ENCODE measurements at places on chromosomes 3 and 15. TPM values are rescaled to one million over a fixed set of nuclear protein-coding genes. Genes with fewer than 3 reads are reported as not detected.
A peak's percentile ranks its signal among the peaks of the same experiment; 100 is the strongest.

The ZNF592 gene
- 27.8 TPM for polyA plus RNA-seq

The ITPKA gene
- 0.68 TPM for polyA plus RNA-seq

The FSIP1 gene
- 2.9 TPM for polyA plus RNA-seq

The EPHA3 gene
- 6.4 TPM for polyA plus RNA-seq

The ARMC8 gene
- polyA plus RNA-seq, result 57.9 TPM

DNA sequence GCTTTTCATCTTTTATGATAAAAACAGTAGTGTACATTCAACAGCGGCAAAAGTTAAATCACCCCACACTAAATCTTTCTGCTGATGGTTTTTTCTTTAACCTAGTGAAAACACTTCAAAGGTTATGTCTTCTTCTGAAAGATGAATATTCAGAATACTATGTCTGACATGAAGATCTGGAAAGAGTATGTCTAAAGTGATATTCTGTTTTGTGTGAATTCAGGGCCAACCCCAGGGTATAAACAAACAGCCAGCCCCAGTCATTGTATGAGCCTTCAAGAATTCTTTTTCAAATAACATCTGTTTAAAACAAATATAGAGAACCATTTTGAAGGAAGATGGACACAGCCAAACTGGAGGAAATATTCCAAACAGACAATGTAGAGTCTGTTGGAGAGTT, 581.0 kb upstream of the NAALADL2 start:
- no peak for DNase-seq

- DNase-seq, result no peak
Observed at GRCh38 chr3:194537732-194538247, 51.0 kb upstream of the ATP13A3 start.

DNA sequence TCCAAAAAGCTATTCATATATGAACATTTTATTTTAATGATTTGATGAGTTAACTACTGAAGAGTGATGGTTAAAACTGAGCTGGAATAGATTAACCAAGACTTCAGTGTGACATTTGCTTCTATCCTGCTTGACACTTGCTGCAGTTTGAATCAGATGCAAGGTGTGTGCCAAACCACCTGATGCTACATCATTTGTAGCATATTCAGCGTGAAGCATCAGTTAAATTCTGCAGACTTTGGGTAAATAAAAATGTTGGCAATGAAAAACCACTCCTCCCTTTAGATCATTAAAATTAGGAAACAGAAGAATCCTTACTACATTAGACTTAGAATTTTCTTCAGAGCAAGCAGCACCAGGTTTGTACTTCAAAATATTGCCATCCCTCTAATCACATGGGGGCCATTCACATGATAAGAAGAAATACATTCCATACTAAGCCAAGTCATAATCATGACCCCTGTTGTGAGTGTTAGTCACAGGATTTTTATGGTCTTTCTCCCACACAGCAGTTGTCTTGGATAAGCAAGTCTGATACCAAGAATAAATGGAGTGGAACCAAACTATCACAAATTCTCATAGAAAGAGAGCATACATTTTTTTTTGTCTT, 160.7 kb upstream of the TNIK start:
- DNase-seq, result no peak

GRCh38 chr3:114551770-114552526, 258.1 kb downstream of the TIGIT start:
- DNase-seq, result no peak

- no peak for DNase-seq
Observed at GRCh38 chr3:16883057-16883722, 1.6 kb upstream of the PLCL2 start.

GRCh38 chr3:5319454-5319853, 131.9 kb downstream of the EDEM1 start:
- no peak for DNase-seq

- no peak for DNase-seq
Observed at GRCh38 chr3:126365351-126366277, 8.4 kb upstream of the KLF15 start.

- no peak for DNase-seq
Observed at GRCh38 chr15:69141286-69141701, 19.1 kb upstream of the GLCE start.

DNA sequence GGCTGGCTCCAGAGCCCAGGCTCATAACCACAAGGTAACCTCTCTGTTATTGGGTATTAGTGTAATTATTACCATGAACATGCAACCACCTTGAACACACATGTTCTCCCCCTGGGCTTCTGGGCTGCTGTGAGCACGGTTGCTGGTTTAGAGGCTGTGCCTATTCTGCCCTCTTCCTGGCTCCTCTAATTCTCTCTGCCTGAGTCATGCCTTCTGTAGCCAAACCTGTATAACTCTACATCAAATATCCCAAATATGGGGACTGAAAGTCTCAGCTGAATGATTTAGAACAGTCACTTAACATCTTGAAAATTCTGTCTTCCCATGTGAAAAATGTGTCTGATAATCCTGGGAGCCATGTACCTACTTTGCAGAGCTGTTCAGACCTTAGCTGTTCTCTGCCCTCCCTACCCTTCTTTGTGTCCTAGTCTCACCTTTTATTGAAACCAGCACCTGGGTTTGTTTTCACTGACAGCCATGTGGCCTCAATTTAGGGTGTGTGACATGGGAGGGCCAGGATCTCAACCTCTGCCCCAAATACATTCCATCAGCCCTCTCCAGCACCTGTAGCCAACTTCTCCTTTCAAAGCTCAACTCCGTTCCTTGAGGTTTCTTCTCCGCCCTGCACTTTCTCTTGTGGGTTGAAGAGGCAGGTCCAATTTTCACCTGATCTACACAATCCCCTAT, 60.7 kb downstream of the PDZRN3 start:
- DNase-seq, result no peak

DNA sequence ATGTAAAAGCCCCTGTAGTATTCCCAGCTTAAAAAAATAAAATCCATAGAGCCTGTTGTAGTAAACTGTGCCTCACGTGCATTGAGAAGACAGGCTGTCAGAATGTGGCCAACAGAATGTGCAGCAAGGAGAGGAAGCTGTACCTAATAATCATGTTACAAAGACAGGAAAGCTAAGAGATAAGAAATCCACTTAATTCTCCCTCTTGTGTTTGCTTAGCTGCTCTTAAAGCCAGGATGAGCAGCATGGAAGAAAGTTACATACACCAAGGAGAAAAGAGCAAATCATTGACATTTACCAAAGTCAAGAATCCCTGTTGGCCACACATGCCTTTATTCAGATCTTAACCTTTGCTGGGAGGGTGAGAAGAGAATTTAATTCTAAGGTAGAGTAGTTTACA, 85.9 kb downstream of the TNIK start:
- no peak for DNase-seq

- no peak for DNase-seq
Observed at GRCh38 chr15:39744334-39745103, 38.1 kb downstream of the FSIP1 start.

DNA sequence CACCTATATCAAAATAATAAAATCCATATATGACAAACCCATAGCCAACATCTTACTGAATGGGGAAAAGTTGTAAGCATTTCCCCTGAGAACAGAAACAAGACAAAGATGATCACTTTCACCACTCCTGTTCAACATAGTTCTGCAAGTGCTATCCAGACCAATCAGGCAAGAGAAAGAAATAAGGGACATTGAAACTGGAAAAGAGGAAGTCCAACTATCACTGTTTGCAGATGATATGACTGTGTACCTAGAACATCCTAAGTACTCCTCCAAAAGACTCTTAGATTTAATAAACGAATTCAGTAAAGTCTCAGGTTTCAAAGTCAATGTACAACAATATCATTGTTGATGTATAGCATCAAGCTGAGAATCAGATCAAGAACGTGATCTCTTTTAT, 35.6 kb upstream of the FGF7 start:
- DNase-seq, result no peak

GRCh38 chr3:126546013-126546412, 12.7 kb downstream of the C3orf22 start:
- DNase-seq, result no peak

GRCh38 chr15:65304381-65305149, at the start of gene RNU5B-1:
Gene RNU5B-1, plus strand, starts transcription at chr15:65304677.
- DNase-seq, result peak; percentile 93

DNA sequence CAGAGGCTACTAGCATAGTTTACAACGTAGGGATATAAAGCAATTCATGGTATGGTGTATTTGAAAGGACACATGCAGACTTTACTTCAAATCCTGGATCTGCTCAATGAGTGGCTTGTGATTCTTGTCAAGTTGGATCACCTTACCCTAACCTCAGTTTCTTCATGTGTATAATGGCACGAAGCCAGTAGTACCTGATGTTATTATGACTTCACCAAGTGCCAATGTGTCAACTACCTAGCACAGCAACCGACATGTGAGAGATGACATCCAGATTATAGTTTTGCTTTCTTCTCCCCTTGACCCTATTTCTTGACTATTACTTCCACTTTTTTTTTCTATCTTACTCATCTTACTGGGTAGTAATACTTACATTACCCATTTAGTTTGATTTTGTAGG, 304.5 kb downstream of the RBMS3 start:
- no peak for DNase-seq

- no peak for DNase-seq
Observed at GRCh38 chr3:116037954-116038911, 407.1 kb downstream of the LSAMP start.

- no peak for DNase-seq
Observed at GRCh38 chr3:133937756-133938601, 42.3 kb upstream of the RAB6B start.

DNA sequence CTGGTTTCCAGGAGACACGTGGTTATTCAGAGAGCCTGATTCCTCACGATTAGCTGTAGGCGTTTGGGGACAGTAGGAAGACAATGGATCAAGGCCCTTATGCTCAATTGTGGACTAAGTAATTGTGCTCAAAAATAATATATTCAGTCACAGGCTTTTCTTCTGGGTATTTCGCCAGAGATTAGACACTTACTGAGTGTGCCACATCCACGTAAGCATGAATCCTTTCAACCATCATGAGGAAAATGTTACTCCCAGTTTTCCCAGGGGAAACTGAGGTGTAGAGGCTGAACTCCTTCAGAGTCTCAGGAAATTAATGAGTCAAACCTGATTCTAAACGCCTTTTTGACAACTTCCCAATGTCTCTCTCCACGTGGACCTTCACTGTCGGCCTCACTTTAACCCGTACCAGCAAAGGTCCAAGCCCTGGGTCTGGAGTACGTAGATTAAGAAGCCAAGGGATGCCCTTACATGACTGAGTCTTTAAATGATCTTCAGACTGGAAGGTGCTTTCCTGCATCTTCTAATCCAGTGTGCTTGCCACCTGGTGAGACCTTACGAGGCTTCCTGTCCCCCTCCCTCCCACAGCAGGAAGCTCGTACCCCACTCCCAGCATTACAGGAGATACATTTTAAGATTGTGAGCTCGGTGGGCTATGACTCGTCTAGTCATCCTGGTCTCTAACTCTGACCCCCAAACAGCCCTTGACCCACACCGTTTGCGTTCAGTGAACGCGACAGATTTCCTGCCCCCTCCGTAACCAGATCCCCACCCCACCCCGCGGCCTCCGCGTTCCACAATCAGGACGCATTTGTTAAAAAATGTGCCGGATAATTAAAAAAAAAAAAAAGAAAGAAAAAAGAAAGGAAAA, 1.7 kb downstream of the PKM start:
- DNase-seq, result no peak

GRCh38 chr3:143068059-143068458, 51.5 kb upstream of the CHST2 start:
- no peak for DNase-seq
